CD8-positive, alpha-beta memory T cell (primary cell): ENCODE measurements at places on chromosomes 12 and 14.

GRCh38 chr14:90726656-90727055, 89.6 kb downstream of the TTC7B start:
- DNase-seq = no peak

DNA sequence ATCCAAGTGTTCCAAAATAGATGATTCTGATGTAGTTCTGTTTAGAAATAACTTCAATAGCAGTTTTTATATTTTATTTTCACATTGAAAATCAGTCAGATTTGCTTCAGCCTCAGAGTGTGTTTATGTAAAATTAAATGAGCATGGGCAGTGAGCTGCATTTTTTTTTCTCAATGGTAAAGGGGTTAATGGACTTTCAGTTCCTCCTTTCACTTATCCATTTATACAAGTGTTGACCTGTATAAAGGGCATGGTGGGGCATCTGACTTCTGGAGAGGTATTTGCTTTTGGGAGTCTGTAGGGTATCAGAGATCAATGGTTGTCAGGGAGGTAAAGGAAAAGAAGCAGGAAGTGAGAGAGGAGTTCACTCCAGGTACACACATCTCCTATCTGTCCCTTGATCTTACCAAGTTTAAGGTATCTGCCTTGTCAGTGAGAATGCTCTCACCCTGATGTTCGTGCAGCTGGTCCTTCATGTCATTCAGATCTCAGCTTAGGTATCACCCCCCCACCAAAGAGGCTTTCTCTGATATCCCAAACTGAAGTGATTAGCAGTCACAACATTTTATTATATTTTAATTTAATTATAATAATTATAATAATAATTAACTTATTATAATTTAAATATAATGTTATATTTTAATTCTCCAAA, 181.6 kb upstream of the LMNTD1 start:
- DNase-seq = no peak

GRCh38 chr14:23125933-23126524, 7.0 kb upstream of the CEBPE start:
- DNase-seq = no peak

GRCh38 chr14:54981698-54982097, 45.2 kb downstream of the WDHD1 start:
- no peak for DNase-seq

DNA sequence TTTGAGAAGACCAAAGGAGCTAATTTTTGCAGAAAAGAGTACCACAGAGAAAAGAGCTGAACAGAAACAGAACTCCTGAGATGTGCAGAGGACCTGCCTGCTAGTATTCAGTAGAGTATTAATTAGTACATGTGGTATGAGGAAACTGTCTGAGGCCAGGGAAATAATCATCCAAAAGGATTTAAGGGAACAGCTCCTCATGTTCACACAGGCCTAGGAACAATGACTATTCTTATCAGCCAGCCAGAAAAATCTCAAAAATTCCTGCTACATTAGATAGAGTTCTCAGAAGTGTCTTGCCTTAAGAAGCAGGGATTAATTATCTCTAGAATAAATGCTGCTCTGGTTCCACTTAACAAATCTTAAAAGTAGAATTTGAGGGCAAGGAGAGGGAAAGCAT, 36.4 kb downstream of the PKP2 start:
- DNase-seq = no peak

GRCh38 chr12:127548123-127548553, 718.8 kb upstream of the TMEM132C start:
- no peak for DNase-seq
